ENCODE measurements at places on chromosomes 11 and 22.
A peak's percentile ranks its signal among the peaks of the same experiment; 100 is the strongest.

- no peak for ATAC-seq
Measured at GRCh38 chr11:132139181-132139580, 768.8 kb downstream of the NTM start.

DNA sequence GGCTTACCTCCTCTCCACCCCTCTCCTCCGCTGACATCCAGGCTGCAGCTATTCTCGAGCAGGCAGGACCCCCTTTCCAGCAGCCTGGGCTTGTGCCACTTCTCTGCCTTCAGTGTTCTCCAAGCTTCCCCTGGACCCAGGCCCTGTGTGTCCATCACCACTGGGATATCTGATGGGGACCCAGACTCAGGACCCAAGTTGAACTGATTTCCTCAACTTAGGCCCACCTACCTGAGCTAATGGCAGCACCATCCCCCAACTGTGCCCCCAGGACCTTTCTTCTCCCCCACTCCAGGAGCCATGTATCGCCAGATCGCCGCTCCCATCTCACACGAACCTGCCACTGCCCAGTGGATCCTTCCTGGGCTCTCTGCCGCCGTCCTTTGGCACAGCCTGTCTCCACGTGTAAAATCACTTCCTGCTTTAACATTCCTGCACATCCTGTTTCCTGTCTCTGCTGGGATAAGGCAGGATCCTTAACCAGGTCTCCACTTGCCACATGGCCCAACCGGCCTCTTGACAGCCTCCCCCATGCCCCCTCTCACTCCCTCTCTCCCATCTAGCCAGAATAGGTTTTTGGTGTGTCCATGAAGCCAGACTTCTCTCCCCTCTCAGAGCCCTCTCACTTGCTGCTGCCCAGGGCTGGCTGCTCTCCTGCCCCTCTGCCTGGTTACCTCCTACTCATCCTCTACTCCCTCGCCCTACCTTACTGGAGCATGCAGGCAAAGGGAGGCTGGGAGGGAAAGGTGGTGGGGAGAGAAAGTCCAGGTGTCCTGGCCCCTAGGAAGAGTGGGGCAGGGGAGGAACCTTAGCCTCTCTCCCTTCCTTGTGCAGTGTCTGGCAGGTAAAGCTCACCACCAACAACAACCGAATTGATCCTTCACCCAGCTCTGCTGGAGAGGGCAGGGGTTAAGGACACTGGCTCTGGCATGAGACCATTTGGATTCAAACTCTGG is 9.4 kb downstream of the SPATA19 start:
- ATAC-seq, result no peak

- ATAC-seq, result no peak
Measured at GRCh38 chr11:130146796-130147195, 12.8 kb upstream of the ST14 start.

DNA sequence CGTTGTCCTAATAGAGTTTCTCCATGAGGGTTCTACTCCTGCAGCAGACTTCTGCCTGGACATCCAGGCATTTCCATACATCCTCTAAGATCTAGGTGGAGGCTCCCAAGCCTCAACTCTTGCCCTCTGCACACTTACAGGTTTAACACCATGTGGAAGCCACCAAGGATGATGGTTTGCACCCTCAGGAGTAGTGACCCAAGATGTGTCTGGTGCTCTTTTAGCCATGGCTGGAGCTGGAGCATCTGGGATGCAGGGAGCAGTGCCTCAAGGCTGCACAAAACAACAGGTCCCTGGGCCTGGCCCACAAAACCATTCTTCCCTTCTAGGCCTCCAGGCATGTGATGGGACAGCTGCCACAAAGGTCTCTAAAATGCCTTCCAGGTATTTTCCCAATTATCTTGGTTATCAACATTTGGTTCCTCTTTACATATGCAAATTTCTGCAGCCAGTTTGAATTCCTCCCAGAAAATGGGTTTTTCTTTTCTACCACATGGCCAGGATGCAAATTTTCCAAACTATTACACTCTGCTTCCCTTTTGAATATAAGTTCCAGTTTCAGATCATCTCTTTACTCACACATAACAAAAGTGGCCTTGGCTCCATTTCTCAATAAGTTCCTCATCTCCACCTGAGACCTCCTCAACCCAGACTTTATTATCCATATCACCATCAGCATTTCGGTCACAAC is 69.5 kb upstream of the GNAZ start:
- no peak for ATAC-seq

GRCh38 chr11:11524436-11525061 is 97.3 kb downstream of the GALNT18 start:
- no peak for ATAC-seq

GRCh38 chr22:22835242-22835641 is 52.4 kb upstream of the IGLL5 start:
- no peak for ATAC-seq

GRCh38 chr22:27032091-27032761 is 374.8 kb downstream of the MIAT start:
- peak; percentile 82 for ATAC-seq

GRCh38 chr11:114929351-114930000 is 251.1 kb downstream of the NXPE2 start:
- ATAC-seq, result no peak

GRCh38 chr11:43919852-43920597 is 22.4 kb upstream of the C11orf96 start:
- no peak for ATAC-seq

GRCh38 chr11:70129051-70129592 is 51.0 kb downstream of the ANO1 start:
- no peak for ATAC-seq

- peak; percentile 96 for ATAC-seq
Measured at GRCh38 chr11:124875943-124876817, 10.9 kb downstream of the ROBO3 start.

- no peak for ATAC-seq
Measured at GRCh38 chr11:46721286-46721685, 2.3 kb downstream of the F2 start.

GRCh38 chr11:48125866-48126265 is 90.7 kb upstream of the OR4B1 start:
- ATAC-seq, result no peak

- ATAC-seq, result no peak
Measured at GRCh38 chr11:8289492-8289918, 25.8 kb upstream of the LMO1 start.

- no peak for ATAC-seq
Measured at GRCh38 chr11:102957953-102958352, 2.4 kb upstream of the MMP13 start.

GRCh38 chr22:17267661-17268330 is 48.6 kb upstream of the ADA2 start:
- ATAC-seq, result no peak

DNA sequence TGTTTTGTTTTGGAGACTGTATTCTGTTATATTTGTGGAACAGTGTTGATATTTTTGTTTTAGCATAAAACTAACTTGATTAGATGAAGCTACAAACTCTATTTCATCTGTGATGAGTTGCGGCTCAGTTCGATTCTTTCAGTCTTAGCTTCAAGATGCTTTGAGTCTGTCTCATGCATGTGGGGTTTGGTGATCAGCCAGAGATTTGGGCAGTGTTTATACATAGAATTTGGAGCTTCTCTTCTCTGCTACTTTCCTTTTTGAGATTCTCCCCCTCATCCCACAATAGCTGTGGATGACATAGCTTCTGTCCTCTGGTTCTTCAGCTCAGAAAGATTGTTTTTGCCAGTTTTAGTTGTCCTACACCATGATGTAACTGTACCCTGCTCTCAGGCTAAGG is 90.4 kb downstream of the ARHGAP20 start:
- ATAC-seq, result no peak

DNA sequence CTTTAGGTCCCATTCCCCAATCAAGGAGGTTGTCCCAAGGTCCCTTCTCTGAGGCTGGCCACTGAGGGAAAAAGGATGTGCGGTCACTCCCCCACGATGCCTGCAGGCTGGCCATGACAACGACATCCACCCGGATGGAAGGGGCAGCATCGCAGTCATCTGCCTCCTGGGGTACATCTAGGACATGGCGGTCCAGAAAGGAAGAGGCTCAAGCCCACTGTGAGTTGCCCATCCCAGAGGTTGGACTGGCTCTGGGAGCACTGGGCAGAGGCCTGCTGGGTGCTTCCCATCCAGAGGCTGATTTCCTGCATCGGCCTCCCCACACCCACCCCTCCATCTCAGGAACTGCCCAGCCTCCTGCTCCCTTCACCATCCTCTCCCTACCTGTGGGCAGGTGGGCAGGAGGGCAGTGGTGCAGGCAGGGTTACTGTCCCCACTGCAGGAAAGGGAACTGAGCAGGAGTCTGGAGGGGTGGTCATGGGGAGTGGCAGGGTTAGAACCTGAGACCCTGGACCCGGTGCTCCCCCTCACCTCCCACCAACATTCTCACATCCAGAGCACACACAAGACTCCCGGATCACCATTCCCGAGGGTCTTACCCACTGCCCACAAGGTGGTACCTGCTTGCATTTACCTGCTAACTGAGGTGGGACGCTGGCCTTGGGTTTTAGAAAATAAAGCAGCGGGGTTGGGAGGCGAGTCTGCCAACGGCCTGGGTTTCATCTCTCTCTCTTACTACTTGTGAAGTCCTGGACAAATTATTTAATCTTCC is 4.4 kb downstream of the RCE1 start:
- ATAC-seq, result no peak

DNA sequence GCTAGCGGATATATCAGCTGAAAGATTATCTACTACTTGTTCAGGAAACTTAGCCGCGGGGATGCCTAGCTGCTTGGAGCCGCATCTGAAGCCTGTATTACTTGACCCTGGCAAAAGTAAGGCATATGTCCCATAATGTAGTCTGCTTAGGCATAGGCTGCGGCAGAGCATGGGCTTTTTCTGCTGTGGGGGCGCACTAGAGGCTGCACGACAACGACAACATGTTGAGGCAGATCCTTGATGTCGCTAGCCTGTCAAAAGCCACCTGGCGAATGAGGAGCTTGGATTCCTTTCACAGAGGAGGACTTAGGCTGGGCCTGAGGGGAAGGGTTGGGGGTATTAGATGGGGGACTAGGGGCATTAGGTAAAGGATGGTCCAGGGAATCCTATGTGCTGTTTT is 1.1 kb upstream of the OR52N2 start:
- ATAC-seq, result no peak

DNA sequence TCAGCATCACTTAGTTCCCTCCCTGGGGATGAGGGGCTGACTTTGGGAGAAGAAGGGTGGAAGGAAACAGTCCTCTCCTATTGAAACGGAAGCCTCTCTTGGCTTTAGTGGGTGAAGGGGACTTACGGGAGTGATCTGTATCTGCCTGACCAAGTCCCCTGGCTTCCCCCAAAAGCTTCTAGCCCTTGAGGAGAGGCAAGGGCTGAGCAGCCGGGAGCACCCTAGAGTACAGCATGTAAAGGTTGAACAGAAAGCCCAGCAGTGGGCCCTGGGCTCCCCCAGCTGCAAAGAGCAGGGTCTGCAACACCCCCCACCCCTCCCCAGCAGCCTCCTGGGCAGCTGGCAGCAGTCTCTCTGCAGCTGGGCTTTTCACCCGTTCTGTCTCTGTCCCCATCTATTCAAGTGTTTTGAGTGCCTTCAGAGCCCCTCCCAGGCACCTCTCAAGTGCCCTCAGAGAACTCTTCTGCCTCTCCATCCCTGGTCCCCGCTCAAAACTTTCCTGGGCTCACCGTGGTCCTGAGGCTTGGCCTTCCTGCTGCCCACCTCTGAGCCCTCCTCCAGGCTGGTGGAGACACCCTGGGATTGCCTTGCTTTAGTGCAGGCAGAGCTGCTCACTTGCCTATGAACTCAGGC is 2.7 kb downstream of the CAPN5 start:
- no peak for ATAC-seq
